ENCODE measurements at places on chromosomes 7 and 10.

- DNase-seq = no peak
These were observed 163.2 kb downstream of the SEM1 start for GRCh38 chr7:96546426-96546825.

- DNase-seq = no peak
These were observed 278.7 kb downstream of the DOCK4 start for GRCh38 chr7:111927353-111928019.

DNA sequence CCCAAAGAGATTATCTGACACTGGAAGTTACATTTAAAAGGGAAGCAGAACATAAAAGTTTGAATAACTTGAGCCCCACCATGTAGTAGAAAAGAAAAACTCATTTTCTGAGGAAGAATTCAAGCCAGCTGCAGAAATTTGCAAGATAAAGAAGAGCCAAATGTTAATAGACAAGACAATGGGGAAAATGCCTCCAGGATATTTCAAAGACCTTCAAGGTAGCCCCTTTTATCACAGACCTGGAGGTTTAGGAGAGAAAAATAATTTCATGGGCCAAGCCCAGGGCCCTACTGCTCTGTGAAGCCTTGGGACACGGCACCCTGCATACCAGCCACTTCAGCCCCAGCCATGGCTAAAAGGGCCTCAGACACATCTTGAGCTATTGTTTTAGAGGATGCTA is 18.4 kb upstream of the AKR1C1 start:
- DNase-seq = no peak

DNA sequence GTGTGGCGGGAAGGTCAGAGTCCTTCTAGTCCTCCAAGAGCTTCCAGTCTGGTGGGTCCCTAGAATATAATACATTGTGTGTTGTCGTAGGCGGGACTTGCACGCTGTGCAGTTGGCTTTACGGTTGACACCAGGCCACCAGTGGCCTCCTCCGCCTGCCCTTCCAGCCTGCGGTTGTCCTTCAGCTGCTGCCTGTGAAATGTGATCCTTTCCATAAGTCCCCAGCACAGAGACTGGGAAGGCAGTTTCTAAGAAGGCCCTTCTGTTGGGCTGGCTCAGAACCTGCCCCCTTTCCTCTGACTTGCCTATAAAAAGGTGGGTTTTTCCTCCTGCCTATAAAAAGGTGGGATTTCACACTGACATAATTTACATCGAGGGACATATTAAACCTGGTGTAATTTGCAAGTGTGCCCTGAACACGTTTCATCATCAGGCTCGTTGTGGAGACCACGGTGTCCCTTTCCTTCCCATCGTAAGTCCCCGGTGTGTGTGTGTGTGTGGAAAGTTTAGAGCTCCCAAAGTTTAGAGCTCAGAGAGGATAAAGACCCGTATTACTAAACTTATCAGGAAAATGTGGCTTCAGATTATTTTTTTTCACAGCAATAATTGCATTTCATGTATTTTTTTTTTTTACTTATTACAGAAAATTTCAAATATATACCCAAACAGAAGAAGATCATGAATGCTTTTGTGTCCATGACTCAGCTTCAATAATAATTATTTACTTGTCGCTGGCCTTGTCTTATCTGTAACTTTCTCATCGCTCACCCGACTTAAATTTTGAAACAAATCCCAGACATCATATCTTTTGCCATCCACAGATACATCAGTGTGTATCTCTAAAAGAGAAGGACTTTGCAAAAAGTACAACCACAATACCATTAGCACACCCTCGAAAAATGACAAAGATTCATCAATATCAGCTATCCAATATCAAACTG is 45.1 kb downstream of the CUX1 start:
- no peak for DNase-seq
